ENCODE measurements at places on chromosomes 11 and 22. TPM values are rescaled to one million over a fixed set of nuclear protein-coding genes. Genes with fewer than 3 reads are reported as not detected.
A peak's percentile ranks its signal among the peaks of the same experiment; 100 is the strongest.

DNA sequence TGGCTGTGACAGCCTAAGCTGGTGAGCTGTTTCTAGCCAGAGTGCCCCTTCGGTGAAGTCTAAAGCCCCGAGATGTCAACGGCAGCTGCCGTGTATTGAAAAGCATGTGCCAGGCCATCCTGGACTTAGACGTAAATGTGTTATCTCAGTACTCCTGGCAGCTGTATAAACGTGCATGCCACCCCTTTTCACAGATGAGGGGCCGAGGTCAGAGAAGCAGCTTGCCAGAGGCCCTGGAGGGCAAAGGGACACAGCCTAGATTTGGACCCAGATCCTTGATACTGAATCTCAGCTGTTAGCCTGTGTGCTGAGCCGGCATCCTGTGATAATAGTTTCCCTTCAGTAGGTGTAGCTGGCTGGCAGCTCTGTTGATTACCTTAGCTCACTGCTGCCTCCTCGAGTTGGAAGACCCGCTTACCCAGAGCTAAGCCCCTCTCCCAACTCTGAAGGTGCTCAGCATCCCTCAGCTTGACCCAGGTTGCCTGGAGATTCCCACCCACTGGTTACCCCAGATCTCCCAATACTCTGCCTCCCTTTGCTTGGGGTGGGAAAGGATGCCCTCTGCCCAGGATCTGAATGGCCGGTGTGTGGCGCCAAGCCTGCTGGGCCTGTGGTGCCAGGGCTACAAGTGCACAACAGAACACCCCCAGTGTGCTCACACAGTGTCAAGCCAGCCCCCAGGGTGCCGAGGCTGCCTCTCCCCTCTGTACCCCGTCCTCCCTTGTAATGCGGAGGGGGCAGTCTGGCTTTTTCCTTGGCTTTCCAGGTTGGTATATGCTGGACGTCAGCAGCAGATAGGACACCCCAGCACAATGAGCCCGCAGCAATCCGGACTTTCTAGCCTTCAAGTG is 59.8 kb upstream of the WNT7B start:
- peak; percentile 74 for DNase-seq
- peak overlapping the region; percentile 87 for H3K4me3 ChIP-seq

- H3K27ac ChIP-seq: no peak overlapping the region
- H3K4me3 ChIP-seq: no peak overlapping the region
- H3K27me3 ChIP-seq: peaks cover 30% of the 10 kb centered on the region
Measured at GRCh38 chr11:629237-629583, 2.2 kb upstream of the SCT start.

DNA sequence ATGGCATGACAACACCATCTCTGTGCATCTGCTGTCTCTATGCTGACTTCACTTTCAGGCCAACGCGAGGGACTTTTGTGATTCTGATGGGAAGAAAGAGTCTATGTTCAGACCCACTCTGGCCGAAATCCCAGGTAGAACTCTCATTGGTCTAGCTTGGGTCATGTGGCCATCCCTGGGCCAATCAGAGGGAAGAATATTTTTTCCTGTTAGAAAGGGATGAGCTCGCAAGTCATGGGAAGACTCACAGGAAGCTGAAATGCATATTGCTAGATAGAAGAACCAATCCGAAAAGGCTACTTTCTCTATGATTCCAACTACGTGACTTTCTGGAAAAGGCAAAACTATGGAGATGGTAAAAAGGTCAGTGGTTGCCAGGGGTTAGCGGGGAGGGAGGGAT is 56.0 kb upstream of the LINC01488 start:
- H3K36me3 ChIP-seq: peaks cover 10% of the 10 kb centered on the region
- H3K4me3 ChIP-seq: no peak overlapping the region
- peaks cover 4% of the 10 kb centered on the region for H3K4me1 ChIP-seq
- no peak overlapping the region for H3K27ac ChIP-seq

LRRC51 gene
- 4.3 TPM for total RNA-seq

SYT7 gene
- total RNA-seq: 7.0 TPM
